Activated T-cell treated with anti-CD3 and anti-CD28 coated beads, Interleukin-2, amount 50 U/mL, for 4 hours (primary cell): ENCODE measurements at places on chromosomes 11 and 22. TPM values are rescaled to one million over a fixed set of nuclear protein-coding genes. Genes with fewer than 3 reads are reported as not detected.
A peak's percentile ranks its signal among the peaks of the same experiment; 100 is the strongest.

The MMP3 gene
- total RNA-seq: not detected

The CHST1 gene
- not detected for total RNA-seq

GRCh38 chr11:119481021-119481666, 58.2 kb upstream of the THY1 start:
- peak; percentile 55 for DNase-seq

GRCh38 chr11:25727944-25728343, 604.0 kb upstream of the ANO3 start:
- DNase-seq: no peak

DNA sequence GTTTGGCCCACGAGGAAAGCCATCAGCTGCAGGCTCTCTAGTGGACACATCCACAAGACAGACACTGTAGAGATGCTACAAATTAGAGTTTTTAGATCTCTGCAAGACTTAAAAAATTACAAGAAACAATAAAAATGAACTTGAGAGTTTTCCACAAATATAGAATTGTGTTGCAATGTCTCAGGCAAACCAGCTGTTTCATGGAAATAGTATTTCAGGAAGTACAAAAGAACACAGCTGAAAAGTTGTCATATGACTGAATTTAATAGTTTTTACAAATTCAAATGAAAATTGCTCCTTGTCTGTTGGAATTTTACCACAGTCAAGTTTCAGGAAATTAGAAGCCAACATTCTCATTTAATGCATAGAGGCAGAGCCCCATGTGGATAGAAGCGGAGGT, 184.5 kb upstream of the PITPNB start:
- no peak for DNase-seq

GRCh38 chr11:112212710-112213109, 13.5 kb upstream of the PTS start:
- no peak for DNase-seq

GRCh38 chr11:45267052-45267451, 19.1 kb downstream of the SYT13 start:
- DNase-seq: no peak

DNA sequence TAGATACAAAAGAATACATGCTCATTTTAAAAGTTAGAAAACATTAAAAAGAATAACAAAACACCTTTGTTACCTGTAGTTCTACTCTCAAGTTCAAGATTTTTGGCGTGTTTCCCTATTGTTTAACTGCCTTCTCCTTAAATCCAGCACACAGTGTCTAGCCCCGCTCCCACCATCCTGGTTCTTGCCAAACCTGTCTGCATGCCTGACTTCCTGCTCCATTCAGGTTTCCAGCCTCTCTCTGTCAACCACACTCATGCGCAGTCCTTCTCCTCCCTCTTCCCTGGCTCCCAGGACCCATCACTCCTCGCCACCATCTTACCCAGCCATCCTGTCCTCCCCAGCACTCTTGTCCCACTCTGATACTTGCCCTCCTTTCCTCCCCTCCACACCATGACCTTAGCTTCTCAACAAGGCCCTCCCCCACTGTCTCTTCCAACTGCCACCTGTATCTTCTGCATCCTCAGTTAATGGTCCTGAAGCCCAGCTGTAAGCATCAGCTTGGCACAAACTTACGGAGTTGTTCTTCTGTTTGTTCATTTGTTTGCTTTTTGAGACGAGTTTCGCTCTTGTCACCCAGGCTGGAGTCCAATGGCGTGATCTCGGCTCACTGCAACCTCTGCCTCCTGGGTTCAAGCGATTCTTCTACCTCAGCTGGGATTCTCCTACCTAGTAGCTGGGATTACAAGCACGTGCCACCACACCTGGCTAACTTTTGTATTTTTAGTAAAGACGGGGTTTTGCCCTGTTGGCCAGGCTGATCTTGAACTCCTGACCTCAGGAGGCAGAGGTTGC, 7.5 kb upstream of the MYH9 start:
- DNase-seq: no peak

DNA sequence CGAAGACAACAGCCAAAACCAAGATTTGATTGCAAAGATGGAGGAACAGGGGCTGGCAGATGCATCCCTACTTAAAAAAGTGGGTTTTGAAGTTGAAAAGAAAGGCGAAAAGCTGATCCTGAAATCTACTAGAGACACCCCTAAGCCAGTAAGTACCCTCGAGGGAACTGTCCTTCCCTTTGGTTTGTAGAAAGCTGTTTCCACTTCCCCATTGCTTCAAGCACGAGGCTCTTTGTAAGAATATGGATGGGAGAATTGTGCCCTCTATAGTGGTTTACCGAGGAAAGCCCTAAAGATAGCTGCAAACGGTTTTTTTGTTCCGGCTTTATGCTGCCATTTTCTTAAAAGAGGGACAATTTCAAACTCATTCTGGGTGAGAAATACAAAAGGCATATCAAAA, 133.9 kb downstream of the WNT7B start:
- DNase-seq: no peak

DNA sequence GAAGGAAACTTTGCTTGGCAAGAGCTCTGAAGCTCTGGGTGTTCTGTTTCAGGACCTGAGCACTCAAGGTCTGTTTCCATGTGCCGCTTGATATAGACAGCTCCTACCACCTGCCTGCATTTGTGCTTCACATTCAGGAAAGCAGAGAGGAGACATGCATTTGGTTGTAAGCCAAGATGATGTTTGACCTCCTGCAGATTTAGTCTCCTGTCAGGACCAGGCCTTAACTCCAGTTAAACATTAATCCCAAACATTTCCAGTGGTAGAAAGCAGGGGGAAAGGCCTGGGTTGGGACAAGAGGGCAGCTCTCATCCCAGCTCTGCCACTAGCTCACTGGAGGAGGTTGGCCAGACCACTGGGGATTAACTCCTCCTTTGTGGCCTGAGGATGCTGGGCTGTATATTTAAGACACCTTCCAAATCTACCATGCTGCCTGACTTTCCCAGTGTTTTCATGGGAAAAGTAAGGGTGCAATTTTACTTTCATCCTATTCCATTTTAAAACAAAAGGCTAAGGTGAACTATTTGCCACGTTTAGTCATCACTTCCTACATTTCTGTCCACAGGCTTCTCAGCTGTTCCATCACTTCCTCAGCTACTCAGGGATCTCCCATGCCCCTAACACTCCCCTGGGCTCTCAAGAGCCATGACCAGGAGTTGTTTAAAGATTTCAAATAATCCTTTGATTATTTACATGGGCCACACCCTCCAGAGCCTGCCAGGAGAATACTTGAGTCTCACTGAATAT, 80.9 kb downstream of the INSC start:
- DNase-seq: no peak

The DKK3 gene
- total RNA-seq: 0.35 TPM

The APOA1 gene
- 1.4 TPM for total RNA-seq

DNA sequence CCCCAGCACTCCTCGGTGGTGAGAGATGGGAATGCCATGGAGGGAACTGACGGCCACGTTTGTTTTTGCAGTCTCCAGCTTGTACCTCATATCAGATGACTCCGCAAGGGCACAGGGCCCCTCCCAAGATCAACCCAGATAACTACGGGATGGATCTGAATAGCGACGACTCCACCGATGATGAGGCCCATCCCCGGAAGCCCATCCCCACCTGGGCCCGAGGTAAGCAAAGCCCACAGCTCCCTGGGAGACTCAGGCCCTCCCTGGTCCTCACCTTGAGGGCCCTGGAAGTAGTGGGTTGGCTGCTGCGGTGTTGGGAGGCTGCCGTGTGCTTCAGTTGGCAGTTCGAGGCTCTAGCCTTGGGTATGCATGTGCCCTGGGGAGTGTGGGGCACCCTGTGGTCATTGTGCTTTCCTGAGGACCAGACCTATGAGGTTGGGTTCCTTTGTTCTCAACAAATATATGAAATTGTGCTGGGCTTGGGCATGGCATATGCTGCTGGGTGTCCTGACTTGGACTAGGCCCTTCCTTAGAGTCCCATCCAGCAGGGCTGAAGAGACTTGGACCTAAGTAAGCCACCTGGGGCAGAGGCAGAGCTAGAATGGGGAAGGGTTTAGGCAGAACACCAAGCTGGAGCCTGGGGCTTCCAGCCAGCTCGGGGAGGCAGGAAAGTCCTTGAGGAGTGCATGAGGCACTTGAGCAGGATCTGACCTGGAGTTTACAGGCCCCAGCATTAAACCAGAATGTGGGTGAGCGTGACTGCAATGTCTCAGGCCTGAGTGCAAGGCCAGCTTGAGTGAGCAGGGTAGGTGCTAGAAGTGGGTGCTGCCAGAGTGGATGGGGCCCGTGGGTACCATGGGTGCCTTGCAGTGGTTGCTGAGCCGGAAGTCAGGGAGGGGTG, 26.4 kb downstream of the INCENP start:
- no peak for DNase-seq

- no peak for DNase-seq
Observed at GRCh38 chr22:29815580-29815979, 22.5 kb downstream of the ASCC2 start.

The MRGPRF gene
- total RNA-seq: 0.10 TPM

GRCh38 chr11:22659783-22660182, 6.6 kb upstream of the GAS2 start:
- no peak for DNase-seq

GRCh38 chr11:66614073-66614472, 2.4 kb upstream of the RBM14 start:
- no peak for DNase-seq

GRCh38 chr11:12803086-12803826, 129.0 kb downstream of the TEAD1 start:
- DNase-seq: no peak

GRCh38 chr11:122616718-122617117, 38.8 kb upstream of the UBASH3B start:
- DNase-seq: no peak

DNA sequence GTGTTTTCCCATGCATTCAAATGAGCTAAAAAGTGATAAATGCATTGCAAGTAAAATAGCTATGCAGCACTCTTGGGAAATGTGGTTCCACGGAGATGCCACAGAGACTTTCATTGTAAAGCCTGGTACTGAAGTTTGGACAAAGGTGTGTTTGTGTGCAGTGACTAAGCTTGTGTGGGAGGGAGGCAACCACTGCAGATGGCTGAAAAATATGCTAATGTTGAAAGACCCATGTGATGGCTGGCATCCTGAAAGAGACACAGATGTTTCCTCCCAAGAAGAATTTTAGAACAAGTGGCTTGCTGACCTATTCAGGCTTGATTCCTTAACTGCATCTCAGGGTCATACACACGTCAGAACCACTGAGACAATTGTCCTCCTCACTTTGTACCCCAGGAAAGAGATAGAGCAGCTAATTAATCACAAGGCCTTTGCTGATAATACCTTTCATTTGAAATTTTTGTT, 73.8 kb downstream of the FAM76B start:
- DNase-seq: peak; percentile 34

DNA sequence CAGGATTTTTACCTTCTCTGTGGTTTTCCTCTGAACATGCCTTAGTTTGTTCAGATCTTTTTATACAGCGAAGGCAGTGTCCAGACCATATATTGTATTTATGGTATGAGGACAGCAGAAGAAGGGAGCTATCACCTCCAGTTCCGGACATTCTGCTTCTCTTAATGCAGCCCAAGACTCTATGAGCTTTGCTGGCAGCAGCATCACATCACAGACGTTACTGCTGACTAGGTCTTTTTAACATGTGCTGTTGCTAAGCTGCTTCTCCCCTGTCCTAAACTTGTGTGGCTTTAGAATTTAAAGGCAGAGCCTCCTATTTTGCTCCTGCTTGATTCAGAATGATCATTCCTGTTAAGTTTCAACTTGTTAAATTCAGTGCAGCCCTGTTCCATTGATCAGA, 13.4 kb downstream of the MICAL2 start:
- DNase-seq: no peak

DNA sequence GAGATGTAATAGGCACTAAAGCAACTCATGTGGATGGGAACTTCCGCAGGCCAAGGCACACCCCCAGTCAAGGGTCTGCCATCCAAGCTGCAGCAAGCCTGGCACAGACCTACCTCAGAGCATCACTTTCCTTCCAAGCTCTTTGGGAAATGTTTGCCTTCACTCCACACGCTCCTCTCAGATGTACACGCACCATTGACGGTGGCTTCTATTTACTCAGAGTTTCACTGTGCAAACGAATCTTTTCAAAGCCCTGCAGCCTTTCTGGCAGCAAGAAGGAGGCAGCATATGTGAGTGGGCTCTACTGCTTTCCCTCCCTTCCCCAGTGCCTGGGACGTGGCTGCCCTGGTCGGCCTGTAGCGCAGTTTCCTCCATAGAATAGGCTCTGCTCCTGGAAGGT, 60.9 kb upstream of the USP47 start:
- no peak for DNase-seq

DNA sequence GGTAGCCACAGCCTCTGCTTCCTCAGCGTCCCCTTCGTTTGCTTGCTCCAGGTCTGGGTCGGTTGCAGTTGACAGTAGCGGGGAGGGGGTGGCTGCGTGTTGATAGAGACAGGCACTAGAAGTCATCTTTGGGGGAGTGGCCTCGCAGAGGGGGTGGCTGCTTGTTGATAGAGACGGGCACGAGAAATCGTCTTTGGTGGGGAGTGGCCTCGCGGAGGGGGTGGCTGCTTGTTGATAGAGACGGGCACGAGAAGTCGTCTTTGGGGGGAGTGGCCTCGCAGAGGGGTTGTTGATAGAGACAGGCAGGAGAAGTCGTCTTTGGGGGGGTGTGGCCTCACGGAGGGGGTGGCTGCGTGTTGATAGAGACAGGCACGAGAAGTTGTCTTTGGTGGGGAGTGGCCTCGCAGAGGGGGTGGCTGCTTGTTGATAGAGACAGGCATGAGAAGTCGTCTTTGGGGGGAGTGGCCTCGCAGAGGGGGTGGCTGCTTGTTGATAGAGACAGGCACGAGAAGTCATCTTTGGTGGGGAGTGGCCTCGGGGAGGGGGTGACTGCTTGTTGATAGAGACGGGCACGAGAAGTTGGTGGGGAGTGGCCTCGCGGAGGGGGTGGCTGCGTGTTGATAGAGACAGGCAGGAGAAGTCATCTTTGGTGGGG, 328.3 kb downstream of the TBC1D22A start:
- no peak for DNase-seq

GRCh38 chr11:69371731-69372588, 78.0 kb downstream of the MYEOV start:
- DNase-seq: no peak

DNA sequence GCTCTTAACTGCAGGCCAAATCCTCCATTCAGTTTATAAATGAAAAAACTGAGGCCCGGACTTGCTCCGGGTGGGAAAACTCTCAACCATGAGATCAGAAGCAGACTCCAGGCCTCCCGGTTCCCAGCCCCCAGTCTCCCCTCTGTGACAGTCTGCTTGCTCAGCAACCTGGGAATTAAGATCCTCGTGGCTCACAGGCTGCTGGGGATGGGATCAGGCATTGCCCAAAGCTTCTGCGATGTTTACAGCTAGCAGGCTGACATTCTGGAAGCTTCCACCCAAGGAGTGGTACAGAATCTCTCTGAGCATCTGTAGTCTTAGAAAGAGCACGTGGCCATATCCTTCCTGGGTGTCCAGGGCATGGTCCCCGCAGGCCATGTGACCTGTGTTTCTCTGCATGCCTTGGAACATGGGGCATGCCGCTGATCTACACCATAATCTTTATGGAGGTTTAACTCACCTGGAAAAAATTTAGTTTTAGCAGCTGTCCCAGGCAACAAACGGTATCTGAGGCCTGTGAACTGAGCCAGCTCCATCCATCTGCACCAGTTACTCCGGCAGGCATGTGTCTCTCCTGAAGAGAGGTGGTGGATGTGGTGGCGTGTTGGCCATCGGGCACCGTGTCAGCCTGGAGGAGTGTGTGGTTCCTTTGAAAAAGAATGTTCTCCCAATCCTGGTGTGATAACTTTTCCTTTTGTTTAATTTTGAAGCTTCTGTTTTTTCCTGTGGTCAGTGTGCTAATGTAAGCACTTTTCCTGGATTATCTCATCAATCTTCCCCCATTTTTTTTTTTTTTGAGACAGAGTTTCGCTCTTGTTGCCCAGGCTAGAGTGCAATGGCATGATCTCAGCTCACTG, 7.9 kb downstream of the FBLN1 start:
- no peak for DNase-seq
